ENCODE measurements at places on chromosomes 1 and 21.

- peak; percentile 44 for DNase-seq
Observed at GRCh38 chr1:206050655-206051235, 2.2 kb upstream of the RHEX start.

DNA sequence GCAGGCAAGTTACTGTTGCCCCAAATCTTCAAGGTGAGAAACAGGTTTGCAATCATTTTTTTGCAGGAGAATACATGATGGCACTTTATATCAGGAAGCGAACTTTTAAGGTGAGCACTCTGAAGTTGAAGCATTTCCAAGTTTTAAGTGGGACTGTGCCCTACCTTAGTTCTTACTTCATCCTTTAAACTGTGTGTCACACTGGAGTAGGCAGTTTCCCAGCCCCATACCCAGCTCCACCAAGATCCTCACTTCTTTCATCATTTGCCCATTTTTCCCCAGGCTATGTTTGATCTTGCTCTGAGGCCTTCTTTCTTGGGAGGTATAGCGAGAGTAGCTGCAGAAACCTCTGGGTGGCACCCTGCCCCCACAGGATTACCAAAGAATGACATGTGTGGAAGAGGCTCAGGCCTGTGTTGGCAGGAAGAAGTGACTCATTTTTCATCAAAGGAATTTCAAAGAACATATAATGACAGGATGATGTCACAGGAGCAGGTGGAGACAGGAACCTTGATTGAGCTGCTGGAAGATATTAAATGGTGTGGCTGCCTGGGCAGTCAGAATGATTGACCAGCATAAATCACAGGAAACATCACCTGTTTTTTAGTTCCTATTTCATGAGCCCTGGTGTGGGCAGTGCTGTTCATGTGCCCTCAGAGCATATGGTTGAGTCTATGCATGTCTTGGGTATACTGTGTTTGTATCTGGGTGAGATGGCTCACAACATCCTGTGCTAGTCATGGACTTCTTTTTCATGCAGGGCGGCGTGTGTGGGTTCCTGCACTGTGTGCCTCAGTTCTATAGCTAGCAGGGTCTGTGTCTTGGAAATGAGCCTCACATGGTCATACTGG is 20.8 kb upstream of the MACF1 start:
- peak; percentile 93 for DNase-seq

- DNase-seq: no peak
Observed at GRCh38 chr1:182829285-182829932, 9.7 kb upstream of the DHX9 start.

- no peak for DNase-seq
Observed at GRCh38 chr1:33281554-33282303, 25.4 kb downstream of the ZNF362 start.

GRCh38 chr1:208866386-208866955 is 622.3 kb upstream of the PLXNA2 start:
- DNase-seq: no peak

- no peak for DNase-seq
Observed at GRCh38 chr1:85490270-85490985, 25.5 kb upstream of the DDAH1 start.

- no peak for DNase-seq
Observed at GRCh38 chr21:39263372-39263771, 50.1 kb downstream of the BRWD1 start.

DNA sequence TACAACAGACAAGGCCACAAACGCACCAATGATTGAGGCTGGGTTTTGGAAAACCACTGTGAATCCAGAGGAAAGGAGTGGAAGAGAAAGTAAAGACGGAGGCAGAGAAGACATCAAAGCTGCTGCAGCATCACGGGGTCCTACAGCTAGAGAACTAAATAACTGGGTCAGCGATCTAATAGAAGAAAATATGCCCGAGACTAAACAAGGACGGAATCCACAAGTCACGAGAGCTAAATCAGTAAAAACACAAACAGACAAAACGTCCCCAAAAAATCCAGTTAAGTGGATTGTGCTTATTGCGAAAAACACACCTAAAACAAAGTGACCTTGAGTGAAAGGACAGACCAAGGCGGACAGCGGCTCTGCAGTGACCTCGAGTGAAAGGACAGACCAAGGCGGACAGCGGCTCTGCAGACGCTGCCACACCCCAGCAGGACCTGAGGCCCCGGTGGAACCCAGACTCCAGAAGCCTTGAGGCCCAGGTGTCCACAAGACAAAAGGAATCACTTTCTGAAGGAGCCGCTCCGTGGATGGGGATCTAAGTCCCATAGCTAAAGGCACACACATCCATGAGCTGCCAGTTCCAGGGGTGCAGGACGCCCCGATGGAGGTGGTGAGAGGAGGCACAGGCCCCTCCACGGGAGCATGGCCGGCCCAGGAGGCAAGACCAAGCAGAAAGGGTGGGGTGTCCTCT is 6.0 kb downstream of the FTCD start:
- DNase-seq: no peak

DNA sequence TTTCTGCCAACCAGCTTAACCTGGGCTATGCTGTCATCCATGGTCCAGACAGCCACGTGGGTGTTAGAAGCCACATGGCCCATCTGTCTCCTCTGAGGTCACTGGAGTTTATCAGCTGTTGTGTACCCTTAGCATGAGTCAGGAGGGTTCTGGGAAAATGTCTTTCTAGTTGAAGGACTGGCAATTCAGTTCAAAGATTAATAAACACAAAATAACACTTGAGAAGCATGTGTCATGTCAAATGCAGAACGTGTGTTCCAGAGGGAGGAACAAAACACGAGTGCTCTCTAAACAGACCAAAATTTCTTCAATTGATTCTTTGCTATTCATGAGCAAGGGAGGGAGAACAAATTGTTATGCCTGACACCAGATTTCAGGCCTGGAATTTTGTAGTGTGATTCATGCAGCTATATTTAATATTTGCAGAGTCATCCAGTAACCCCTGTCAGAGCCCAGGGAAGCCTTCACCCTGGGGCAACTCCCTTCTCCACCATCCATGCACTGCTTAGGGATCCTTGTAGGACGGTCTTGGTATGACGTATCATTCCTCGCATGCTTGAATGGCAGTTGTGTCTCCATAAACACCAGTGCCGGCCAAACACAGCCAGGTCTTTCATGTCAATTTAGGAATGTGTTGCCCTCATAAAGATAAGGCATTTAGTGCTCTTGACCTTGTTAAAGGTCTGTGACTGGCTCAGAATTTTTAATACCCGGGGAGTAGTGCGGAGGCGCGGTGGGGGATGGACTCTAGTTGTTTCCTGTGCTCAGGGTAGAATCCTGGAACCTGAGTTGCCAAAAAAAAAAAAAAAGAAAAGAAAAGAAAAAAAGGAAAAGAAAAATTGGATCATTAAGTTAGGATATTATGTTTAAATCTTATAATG is 27.7 kb upstream of the DYRK1A start:
- DNase-seq: no peak

DNA sequence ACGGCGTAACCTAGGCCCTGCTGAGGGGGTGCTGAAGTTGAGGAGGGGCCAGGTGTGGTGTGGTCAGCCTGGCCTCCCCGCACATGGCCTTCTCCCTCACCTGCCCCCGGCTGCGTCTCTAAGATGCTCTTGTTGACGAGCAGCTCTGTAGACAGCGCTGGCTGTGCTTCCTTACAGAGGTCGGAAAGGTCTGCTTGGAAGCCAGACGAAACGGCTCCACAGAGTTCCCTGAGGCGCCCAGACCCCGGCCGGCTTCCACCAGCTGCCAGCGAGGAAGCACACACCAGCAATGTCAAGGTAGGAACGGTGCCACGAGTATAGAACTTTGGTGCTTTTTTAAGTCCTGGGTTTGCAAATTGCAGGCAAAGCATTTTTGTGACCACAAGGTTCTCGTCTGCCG is 18.8 kb upstream of the DIP2A start:
- no peak for DNase-seq

DNA sequence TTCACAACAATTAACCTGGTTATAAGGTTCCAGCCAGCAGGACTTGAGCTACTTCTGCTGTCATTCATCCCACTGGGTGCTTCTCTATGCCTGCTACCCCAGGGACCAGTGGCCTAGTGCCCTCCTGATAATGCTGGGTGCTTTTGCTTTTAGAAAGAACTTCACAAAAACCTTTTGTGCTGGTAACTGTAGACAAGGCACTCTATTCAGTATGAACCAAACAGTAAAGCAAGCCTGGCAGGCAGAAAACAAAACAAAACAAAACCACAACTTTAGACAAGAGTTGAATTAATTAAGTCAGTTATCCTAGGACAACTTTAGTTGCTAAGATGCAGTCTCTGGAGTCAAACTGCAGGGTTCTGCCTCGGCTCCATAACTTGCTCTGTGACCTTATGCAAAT is 61.9 kb upstream of the ADGRL2 start:
- DNase-seq: no peak

DNA sequence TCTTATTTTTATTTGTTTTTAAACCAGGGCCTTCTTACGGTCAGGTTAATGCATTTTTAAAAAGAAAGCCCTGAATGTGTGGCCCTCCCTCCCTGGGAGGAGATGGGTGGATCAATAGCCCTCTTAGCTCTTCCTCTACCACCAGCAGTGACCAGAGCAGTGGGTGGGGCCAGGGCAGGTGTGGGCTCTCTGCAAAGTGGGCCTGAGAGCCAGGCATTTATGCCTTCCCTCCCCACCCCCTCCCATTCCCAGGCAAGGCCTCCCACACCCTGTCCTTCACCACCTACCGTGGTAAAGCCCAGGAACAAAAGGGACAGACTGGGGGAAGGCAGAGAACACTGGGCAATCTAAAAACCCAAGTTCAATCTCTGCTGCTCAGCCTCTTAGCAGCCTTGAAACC is 63.9 kb downstream of the SSBP3 start:
- no peak for DNase-seq

DNA sequence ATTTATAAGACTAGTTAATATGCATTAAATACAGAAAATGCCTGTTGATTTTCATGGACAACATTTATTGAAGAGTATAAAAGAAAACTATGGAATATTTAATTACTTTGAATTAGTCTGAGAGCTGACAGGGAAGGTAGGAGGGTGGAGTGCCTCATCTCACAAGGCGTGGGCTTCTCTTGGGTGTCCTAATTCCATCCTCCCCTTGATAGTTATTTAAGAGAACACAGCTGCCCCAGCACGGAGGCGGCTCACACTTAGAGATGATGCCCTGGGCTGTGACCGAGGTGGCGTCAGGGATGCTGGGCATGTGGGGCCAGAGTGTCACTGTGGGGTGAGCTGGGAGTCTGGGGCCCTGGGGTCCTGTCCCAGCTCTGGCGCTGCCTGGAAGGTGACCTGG is 493.0 kb downstream of the PTPRU start:
- DNase-seq: no peak

- DNase-seq: no peak
Observed at GRCh38 chr1:205536759-205537361, 32.4 kb downstream of the CDK18 start.

DNA sequence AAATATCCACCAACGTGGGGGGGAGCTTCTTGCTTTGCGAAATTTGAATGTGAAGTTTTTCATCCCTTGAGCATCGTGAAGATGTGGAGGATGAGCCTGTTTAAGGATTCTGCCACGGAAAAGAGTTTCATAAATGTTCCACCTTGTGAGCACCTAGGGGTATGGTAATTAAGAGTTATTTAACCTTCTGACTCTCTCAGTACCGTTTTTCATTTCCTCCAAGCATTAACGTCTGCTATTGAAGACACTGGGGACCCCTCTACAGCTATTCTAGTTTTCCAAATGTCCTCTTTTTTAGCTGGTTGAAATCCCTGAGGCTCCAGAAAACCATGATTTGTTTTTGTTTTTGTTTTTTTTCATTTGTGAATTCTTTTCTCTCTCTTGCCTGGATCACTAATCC is 79.1 kb upstream of the GALNT2 start:
- no peak for DNase-seq

DNA sequence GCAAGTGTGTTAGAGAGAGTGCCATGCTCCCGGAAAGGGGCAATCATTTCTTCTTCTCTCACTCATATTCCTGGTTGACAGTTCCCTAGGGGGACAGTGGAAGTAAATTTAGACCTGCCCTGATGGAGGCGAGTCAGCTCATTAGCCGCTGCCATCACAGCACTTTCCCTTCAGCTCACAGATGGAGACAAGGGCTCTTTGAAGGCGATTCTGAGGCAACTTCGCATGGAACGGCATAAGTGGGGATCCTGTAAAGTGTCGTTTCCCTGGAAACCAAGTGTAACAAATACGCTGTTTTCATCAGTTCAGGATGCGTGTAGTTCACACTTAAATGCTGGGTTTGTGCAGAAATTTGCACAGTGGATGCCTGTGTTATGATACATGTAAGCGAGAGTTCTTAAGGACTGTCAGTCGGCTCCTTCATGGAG is 114.5 kb upstream of the TMPRSS15 start:
- no peak for DNase-seq

DNA sequence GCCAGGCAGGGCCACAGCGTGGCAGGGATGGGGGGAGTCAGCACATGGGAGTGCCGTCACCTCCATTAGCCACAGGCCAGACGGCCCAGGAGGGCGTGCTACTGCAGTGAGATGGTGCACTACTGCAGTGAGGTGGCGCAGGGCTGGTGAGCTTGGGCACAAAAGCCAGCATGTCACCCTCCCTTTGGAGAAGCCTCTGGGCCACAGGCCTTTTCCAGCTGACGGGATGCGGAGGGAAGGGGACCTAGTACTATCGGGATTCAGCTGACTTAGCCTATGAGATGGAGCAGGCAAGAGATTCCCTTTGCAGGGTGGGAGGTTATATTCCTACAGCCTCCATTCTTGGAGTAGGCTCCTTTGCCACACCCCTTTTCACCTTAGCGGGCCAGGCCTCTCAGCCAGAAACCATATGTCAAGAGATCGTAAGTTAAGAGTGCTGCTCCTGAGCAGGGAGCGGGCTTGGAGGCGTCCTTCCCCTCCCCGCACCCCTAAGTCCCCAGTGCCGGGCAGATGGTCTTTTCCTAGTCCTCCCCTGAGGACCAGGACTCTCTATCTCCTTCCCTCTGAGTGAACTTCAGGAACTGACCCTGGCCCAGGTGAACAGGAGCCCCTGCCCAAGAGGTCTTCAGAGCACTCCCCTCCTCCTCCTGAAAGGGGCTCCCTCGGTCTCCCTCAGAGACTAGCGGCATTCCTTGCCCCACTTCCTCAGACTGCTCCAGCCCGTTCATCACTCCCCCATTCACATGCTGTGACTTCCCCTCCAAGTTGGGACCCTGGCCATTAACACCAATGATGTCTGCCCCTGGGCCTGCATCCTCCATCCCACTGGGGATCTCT is 8.2 kb downstream of the NES start:
- no peak for DNase-seq

GRCh38 chr1:37893673-37894072 is 34.3 kb upstream of the MTF1 start:
- no peak for DNase-seq

DNA sequence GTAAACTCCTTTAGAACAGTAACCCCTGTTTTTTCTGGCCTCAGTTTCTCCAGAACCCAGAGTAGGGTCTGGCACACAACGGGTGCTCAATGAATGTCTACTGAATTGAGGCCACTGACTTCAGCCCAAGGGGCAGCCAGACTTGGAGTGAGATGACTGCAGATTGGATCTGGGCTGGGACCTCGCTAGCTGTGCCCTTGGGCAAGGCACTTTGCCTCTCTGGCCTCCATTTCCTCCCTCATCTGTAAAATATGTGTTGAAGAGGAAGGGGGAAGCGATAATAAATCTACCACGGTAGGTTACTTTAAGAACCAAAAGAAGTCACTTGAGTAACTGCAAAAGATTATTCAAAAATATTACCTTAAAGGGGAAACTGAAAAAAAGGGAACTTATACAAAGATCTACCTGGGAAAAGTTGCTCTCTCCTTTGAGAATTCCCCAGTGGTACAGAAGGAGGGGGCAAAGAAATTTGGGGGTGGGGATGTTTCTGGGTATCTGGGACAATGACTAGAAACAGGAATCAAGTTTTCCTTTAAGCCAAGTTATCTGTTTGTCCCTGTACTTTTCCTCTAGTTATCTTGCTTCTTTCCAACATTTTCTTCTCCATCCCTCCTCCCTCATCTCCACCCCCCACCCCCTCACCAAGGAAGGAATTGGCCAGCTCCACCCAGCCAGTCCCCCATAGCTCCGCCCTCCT is 394 bp upstream of the GRHL3 start:
- DNase-seq: no peak

All from CD4-positive, alpha-beta T cell treated with Interleukin-2 at 100 ng/mL for 4 hours (primary cell).